ENCODE measurements at places on chromosomes 12 and 14.

DNA sequence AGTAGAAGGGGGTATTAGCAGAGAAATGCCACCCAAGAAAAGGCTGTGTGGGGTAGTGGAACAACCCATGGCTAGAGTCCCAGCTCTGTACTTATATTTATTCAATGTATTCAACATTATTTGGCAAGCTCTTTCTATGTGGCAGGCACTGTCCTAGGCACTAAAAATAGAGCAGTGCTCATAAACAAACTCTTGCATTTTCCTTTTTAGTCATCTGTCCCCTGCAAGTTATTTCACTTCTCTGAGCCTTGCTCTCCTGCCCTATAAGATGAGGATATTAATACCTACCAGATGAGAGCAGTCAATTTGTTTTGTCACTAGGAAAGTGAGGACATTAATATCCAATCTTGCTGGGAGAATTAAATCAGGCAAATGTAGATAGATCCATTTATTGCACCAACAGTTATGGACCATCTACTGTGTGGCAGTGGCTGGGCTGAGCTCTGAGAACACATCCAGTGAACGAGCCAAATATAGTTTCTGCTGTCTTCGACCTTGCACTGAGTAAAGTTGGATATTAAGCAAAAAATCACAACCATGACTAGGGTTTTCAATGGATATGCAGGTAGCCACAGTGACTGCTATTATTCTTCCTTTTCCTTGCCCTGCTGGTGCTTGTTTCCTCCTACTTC is 314.3 kb upstream of the TBX3 start:
- DNase-seq: no peak

DNA sequence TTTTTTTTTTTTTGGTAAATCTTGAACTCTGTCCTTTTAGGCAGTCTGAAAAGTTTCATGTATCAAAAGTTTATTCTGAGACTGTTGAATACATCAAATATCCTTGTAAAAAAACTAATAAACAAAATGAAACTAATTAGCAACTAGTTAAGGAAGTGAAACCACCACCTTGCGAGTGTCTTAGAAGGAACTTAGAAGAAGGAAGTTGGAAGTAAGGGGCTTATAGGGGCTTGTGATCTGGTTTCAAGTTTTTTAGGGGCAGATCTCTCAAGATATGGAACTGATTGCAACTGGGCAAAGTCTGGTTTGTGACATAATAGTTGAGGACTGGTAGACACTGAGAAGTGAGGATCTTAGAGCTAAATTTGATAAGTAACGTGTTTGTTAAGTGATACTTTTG is 748.8 kb downstream of the C12orf50 start:
- no peak for DNase-seq

GRCh38 chr12:130925666-130926015 is 28.1 kb upstream of the ADGRD1 start:
- no peak for DNase-seq

- no peak for DNase-seq
Measured at GRCh38 chr12:52767427-52767826, 9.7 kb downstream of the KRT76 start.

DNA sequence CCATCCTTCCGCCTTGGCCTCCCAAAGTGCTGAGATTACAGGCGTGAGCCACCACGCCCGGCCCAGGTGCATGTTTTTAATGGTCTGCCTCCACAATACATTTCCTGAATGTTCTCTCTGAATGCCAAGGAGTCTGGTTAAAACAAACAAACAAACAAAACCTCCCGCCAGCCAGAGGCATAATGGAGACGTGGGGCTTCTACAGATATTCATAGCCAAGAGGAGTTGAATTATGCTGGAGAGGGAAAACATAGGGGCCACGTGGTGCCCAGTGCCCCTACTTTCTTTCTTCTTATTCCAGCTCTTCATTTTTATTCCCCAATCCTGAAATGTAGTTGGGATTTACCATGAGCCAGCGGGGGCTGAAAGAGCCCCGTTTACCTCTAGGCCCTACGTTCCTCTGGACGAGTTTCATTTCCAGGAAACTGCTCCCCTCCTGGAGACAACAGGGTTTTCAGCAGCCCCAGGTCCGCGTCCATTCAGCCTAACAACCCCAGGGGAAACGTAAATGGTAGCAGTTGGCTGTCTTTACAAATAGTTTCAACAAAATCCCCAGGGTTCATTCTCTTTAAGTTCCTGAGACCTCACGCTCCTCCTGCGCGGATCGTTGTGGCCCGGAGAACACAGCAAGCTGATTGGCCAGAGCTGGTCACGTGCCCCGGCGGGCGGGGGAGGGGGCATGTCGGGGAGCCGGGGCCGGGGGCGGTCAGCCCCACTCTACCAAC is 108.5 kb upstream of the ESRRB start:
- DNase-seq: peak; percentile 71

DNA sequence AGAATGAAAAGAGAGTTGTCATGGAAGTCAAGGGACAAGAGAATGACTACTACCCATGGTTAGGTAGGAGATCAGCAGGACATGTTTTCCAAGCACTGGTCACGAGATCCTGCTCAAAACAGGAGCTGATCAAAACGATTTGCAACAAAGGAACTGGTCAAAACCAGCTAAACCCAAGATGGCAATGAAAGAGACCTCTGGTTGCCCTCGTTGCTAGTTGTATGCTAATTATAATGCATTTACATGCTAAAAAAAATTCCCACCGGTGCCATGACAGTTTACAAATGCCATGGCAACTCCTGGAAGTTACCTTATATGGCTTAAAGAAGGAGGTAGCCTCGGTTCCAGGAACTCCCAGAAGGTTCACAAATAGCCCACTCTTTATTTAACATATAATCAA is 95.0 kb upstream of the OTX2 start:
- DNase-seq: no peak

- DNase-seq: peak; percentile 69
Measured at GRCh38 chr12:49942921-49943624, 7.5 kb upstream of the AQP2 start.

DNA sequence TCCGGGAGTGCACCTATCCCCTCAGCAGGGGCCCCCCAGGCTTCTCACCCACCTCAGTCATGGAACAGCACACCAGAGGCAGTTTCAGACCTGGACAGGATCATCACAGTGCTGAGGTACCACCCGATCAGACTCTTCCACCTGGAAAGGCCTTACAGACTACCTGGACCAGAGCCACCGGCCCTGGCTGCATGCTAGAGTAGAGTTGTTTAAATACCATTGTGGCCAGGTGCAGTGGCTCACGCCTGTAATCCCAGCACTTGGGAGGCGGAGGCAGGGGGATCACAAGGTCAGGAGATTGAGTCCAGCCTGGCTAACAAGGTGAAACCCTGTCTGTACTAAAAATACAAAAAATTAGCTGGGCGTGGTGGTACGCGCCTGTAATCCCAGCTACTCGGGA is 61.5 kb downstream of the TSPAN11 start:
- DNase-seq: no peak

- DNase-seq: no peak
Measured at GRCh38 chr14:95221531-95221930, 64.2 kb upstream of the DICER1 start.

- DNase-seq: peak; percentile 35
Measured at GRCh38 chr12:112979041-112979680, 842 bp downstream of the OAS2 start.

DNA sequence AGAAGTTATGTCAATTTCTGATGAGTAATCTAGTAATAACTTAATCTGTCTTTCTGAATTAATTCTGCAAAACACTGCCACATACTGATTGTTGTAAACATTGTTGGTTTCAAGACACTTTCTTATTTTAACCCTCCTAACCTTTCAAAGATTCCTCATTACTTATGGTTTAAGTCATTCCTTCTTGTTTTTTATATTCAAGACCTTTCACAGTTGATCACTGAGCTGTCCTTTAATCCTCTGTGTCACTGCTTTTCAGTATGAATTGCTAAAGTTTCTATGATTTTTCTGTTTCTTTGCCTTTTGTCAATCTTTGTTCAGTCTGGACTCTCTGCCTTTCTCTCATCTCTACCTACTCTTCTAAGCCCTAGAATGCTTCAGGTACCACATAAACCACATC is 164.7 kb downstream of the RAD51B start:
- DNase-seq: no peak

- DNase-seq: no peak
Measured at GRCh38 chr14:91281346-91281745, 36.8 kb upstream of the GPR68 start.

- DNase-seq: no peak
Measured at GRCh38 chr12:55676707-55677106, 31.0 kb downstream of the ITGA7 start.
